Foreskin keratinocyte (primary cell): ENCODE measurements at places on chromosomes 12 and 14. TPM values are rescaled to one million over a fixed set of nuclear protein-coding genes. Genes with fewer than 3 reads are reported as not detected.

DNA sequence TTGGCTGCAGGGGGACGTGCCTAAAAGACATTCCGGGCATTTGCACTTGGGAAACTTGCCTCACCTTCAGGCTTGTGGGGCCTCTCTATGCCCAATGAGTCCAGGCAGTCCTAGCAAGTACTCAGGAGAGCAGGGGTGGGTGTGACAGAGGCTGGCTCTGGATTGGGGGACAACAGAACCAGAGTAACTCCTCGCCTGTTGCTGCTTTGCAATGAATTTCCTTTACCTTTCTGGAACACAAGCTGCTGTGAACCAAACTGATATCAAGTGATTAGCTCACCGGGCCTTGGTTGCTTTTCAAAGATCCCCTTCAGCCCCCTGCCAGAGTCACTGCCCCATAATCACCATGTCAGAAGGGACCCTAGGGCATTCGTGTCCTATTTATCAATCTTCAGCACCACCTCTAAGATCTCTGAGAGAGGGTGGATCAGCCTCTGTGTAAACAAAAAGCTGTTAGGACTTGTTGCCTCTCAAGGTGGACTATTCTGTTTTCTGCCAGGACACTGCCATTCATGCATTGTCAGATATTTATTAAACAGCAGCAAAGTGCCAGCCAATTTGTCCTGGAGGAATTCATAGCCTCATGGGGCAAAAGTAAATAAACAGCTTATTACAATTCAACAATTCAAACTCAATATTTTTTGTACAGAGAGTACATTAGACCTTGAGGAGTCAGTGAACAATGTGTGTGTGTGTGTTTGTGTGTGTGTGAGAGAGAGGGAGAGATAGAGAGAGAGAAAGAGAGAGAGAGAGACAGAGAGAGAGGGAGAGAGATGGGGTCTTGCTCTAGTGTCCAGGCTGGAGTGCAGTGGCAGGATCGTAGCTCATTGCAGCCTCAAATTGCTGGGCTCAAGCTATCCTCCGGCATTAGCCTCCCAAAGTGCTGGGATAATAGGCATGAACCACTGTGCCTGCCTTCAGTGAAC, 11.3 kb downstream of the NFATC4 start:
- DNase-seq, result no peak

- DNase-seq, result no peak
Measured at GRCh38 chr14:77064521-77065178, 33.4 kb upstream of the CIPC start.

- DNase-seq, result no peak
Measured at GRCh38 chr12:122148657-122149056, 25.4 kb downstream of the IL31 start.

DNA sequence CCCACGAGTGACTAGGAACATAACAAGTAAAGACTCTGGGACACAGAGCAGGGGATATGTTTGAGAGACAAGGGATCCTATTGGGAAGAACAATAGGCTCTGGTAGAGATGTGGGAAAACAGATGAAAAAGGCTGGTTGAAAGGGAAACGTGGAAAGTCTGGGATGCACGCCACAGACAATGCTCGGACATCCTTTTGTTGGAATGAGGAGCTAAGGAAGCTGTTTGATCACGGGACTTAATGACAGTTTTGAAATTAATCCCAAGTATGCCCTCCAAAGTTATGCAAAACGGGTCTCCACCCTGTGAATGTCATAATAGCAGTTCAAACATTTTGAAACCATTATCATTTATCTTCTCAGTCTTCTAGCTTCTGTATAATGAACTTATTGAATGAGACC, 31.7 kb upstream of the ANO2 start:
- no peak for DNase-seq

DNA sequence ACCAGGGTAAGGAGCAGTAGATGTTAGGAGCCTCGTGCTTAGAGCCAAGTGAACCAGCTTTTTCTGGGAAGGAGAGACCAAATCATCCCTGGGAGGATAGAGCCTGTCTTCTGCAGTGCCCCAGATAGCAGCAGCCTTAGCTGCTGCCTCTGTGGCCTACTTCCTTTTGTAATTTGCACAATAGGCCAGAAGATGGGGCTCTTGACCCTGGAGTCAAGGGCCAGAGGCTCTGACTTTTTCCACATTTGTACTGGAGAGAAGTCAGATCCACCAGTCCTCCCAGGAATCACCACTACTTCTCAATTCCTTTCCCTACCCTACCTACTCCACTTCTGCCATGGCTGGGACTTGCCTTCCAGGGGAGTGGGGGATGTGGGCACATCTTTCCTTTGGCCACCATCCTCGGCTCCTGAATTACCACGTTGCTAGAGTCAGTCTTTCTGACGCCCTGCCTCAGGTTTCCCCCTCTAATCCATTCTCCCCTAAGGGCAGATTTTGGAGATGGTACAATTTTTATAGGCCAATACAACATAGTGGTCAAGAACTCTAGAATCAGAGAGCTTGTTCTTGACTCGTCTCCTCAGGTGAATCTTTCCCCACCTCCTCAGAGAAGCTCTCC, 3.3 kb upstream of the SLC4A8 start:
- no peak for DNase-seq

- no peak for DNase-seq
Measured at GRCh38 chr12:57461276-57461916, 1.8 kb downstream of the GLI1 start.

- peak; percentile 44 for DNase-seq
Measured at GRCh38 chr12:100293017-100293416, 26.0 kb downstream of the SCYL2 start.

- DNase-seq, result no peak
Measured at GRCh38 chr12:9960590-9960989, 10.6 kb upstream of the CLEC12A start.

DNA sequence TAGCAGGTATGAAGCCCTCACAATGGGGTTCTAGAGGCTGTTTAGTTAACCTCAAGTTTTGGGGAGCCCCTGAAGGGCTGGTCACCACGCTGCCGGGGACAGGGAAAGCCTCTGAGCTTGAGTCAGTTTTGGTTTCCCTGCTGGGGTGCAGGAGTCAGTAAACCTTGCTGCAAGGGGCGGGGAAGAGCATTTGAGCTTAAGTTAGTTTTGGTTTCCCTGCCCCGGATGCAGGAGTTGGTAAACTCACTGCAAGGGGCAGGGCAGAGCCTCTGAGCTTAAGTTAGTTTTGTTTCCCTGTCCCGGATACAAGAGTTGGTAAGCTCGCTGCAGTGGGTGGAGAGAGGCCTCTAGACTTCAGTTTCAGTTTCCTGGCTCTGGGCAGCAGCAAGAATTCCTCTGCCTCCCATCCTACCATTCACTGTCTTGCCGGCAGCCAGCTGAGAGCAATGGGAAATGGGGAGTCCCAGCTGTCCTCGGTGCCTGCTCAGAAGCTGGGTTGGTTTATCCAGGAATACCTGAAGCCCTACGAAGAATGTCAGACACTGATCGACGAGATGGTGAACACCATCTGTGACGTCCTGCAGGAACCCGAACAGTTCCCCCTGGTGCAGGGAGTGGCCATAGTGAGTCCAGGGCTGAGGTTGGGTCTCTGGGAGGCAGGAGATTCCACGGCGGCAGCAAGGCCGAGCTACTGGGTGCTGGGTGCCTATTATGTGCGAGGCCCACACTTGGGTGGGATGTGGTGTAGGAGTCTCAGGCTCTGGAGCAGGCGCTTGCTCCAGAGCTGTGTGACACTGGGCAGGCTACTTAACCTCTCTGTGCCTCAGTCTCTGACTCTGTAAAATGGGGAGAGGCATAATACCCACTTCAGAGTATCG, at the start of gene OAS2:
Gene OAS2 (plus strand): TSS at position 357 of the 878 bp plus-strand sequence. CDS start 90 bp downstream, at position 447.
- peak; percentile 90 for DNase-seq

DNA sequence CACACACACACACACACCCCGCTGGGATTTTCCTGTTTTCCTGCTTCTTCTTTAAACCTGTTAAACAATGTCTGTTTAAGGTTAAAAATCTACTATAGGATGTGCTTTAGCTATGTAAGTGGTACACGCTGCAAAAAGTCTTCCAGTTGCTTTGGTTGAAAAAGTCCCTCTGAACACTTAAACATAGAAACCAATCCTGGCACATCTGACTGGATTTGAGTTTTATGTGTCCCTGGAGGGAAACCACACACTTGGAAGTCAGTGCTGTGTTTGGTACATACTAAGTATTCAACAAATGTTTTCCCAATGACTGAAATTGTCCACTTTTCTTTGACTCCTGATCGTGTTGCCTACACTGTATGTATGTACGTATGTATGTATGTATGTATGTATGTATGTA, 22.0 kb downstream of the CFL2 start:
- DNase-seq, result no peak

DNA sequence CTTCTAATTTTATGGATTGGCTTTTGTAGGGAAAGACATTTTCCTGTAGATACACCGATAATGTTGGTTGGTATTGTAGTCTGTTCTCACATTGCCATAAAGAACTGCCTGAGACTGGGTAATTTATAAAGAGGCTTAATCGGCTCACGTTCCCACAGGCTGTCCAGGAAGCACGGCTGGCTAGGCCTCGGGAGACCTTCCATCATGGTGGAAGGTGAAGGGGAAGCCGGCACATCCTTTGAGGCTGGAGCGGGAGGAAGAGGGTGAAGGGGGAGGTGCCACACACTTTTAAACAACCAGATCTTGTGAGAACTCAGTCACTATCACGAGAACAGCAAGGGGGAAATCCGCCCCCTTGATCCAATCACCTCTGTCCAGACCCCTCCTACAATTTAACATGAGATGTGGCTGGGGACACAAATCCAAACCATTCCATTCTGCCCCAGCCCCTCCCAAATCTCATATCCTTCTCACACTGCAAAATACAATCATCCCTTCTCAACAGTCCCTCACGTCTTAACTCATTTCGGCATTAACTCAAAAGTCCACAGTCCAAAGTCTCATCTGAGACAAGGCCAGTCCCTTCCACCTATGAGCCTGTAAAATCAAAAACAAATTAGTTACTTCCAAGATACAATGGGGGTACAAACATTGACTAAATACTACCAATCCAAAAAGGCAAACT, 66.7 kb upstream of the EIF5 start:
- DNase-seq, result no peak

DNA sequence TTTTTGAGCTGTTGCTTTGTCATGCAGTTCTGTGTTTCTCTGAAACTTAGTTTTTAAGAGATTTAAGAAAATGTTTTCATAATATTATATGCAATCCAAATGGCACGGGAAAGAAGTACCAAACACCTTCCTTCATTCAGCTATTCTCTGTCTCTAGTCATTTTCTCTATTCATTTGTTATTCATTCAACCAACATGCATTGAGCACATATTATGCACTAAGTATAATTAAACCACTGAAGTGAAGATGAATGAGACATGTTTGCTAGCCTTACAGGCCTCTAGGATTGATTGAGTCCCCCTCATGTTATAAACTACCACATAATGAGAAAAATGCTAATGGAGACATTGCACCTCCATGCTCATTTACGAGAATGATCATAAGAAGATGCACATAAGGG, 45.7 kb upstream of the CCDC91 start:
- no peak for DNase-seq

- DNase-seq, result no peak
Measured at GRCh38 chr12:15712823-15713660, 76.1 kb downstream of the EPS8 start.

DNA sequence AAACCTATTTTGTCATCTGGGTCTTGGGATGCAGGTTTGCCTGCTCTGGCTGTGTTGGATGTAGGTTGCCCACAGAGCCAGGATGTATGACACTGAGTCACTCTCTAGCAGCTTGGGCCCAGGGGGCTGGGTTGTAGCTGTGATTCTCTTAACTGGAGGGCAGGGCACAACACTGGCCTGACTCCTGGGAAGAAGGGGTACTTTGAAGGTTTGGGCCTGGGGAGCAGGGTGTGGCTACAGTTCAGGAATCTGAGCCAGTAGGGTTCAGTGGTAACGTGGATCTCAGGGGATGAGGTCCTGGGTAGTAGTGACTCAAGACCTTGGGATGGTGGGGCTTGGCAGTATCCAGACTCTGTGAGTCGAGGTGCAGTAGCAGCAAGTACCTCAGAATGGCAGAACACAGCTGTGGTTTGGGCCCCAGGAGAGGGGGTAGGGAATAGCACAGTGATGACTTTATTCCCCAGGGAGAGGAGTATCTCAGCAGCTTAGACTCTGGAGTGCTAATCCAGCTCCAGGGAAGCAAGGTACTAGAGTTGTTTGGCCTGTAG, 25.7 kb downstream of the TBC1D15 start:
- DNase-seq, result peak; percentile 90

Gene PPFIA2
- not detected in 2 replicates for polyA plus RNA-seq

Gene SINHCAF
- polyA plus RNA-seq, result 28.9 and 35.1 TPM in 2 replicates

Gene CLEC9A
- not detected in 2 replicates for polyA plus RNA-seq

Gene RFX4
- polyA plus RNA-seq, result not detected in 2 replicates

Gene KLHDC1
- polyA plus RNA-seq, result 0.20 and 0.24 TPM in 2 replicates

Gene KRT7
- 509 and 2,315 TPM in 2 replicates for polyA plus RNA-seq

Gene HSPB8
- 0.27 and 0.40 TPM in 2 replicates for polyA plus RNA-seq

Gene SIRT4
- 0.54 and 0.73 TPM in 2 replicates for polyA plus RNA-seq

Gene TMEM132D
- not detected in 2 replicates for polyA plus RNA-seq

Gene TOMM20L
- not detected in 2 replicates for polyA plus RNA-seq
